EH (cell line): ENCODE measurements at places on chromosomes 7 and 10.

GRCh38 chr10:17648243-17649035 lies 4.5 kb downstream of the STAM start:
- DNase-seq = no peak

- no peak for DNase-seq
Measured at GRCh38 chr7:149772241-149772955, 990 bp downstream of the ZNF467 start.

- DNase-seq = no peak
Measured at GRCh38 chr7:104960741-104961448, 53.1 kb upstream of the KMT2E start.

DNA sequence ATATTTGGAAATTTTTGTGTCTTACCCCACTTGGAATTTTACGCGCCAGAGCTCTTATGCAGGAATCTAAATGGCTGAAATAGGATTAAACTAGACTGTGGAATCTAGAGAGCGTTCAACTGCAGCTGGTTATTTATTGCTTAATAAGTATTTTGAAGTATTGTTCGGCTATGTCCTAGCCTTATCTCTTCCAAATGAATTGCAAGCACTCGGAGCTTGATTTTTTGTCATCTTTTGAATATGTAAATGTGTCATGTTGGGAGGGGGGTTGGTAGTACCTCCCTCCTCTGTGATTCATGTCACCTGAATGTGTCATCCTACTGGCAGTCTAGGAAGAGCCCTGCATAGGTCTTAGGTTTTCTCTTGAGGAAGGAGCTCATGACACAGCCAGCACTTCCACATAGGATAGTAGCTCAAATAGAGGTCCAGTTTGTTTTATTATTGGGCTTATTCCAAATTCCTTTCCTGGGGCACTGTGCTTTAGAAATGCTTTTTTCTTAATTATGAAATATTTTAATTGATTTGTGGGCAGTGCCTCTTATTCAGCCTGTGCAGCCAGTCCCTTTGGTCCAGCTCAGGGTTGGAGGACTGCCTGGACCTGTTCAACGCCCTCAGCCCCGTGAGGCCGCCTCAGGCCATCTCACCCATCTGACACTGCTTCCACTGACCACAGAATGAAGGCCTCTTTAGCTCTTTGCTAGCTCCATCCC lies 22.5 kb upstream of the TRIL start:
- DNase-seq = peak; percentile 36

DNA sequence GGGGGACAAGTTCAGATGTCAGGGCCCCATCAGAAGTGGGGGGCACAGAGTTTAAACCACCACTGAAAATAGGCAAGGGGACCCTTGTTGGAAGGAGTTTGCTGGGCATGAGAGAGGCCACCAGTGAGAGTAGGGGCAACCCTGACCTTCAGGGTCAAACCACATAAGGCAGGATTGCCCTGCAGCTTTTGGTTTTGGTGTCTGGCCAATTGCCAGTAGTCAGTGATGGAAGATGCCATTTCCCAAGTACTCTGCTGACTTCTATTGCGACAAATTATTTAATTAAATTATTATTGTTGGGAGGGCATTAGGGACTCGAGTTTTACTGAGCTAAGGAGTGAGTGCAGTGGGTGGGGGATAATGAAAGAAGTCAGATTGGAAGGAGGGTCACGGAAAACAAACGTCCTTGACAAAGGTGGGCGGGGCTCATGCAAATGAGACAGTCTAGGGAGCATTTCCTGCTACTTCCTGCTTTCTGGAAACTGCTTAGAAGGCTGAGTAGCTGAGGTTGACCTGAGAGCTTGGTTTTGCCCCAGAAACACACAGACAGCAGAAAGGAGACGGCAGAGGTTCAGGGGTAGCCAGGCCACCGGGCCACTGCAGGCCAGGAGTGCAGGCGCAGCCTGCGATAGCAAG lies 74.2 kb upstream of the ANLN start:
- peak; percentile 34 for DNase-seq

DNA sequence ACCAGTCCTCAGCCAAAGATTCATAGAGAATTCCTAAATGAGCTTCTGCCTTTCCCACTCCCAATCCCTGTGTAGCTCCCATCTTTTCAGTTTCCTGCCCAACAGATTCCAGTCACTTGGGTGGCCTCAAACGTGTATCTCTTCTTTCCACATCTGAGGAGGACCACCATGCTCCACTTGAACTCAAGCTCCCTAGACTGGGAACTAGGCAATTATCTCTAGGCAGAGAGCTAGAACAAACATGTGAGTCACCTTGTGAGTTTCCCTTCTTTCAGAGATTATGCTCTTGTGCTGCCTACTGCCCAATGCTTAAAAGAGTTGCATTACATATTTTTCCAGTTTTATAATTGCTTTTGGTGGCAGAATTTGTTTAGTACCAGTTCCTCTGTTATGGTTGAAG lies 178.0 kb downstream of the MDFIC start:
- DNase-seq = peak; percentile 70

DNA sequence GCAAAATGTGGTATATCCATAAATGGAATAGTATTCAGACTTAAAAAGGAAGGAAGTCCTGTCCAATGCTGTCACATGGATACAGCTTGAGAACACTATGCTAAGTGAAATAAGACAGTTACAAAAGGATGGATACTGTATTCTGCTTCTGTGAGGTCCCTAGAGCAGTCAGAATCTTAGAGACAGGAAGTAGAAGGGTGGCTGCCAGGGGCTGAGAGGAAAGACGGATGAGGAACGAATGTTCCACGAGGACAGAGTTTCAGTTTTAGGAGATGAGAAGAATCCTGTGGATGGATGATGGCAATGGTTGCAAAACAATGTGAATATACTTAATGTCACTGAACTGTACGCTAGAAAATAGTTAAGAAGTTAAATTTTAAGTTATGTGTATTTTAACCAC lies 3.8 kb downstream of the PRKCQ start:
- no peak for DNase-seq

GRCh38 chr7:50475340-50475739 lies 25.2 kb upstream of the FIGNL1 start:
- no peak for DNase-seq

GRCh38 chr7:48244864-48245271 lies 73.6 kb downstream of the ABCA13 start:
- DNase-seq = peak; percentile 65

DNA sequence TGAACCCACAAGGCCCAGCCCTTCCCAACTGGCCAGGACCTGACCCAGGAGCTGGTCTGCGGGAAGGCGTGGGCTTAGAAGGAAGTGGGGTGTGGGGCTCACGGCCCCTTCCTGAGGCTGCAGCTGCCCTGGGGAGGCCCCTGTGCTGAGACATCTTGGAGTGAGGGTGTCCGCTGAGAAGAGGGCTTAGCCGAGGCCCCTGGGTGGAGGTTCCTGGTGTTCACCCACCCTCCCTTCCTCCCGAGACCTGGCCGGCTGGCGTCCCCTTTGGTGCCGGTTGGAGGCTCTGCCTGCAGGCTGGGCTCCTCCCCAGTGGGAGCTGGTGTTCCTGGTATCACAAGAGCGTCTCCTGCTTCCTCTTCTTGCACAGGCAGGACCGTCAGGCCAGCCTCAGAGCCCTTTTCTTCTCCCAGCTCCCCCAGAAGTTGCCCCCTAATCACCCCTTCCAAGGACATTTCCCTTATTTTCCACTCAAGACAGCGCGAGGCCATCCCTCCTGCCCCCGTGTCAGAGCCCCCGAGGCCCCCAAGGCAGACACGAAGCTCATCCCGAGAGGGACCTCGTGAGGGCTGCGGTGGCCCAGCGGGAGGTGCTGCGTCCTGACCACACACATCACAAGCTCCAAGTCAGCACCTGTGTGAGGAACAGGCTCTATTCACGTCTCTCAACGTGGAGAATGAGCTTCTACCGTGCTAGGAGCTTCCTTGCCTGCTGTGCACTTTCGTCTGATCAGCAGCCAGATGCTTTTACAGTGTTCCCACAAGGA lies 25.1 kb upstream of the FAM20C start:
- no peak for DNase-seq

- DNase-seq = no peak
Measured at GRCh38 chr10:21092683-21093524, 195.8 kb upstream of the NEBL start.

DNA sequence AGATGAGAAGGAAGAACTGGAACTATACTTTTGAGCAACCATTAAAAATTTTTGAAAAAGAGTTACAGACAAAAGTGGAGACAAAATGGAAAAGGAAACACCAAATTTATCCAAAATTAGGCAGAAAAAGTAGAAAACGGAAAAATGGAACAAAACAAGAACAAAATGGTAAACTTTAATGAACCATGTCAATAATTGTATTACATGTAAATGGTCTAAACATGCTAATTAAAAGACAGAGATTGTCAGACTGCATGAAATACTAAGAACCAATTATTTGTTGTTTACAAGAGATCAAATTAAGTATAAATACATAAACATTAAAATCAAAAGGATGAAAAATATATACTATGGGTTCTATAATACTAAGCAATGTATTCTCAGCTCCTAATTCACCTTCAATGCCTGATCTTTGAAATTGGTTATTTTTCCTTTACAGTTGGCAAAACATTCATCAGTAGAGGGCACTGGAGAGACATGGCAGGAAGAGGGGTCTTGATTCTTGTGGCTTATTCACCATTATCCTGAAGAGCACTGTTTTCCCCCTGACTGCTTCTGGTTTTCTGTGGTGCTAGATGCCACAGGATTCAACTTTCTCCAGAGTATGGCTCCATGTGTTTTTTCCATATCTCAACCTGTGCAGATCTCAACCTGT lies 124.9 kb downstream of the ELFN1 start:
- DNase-seq = peak; percentile 28

DNA sequence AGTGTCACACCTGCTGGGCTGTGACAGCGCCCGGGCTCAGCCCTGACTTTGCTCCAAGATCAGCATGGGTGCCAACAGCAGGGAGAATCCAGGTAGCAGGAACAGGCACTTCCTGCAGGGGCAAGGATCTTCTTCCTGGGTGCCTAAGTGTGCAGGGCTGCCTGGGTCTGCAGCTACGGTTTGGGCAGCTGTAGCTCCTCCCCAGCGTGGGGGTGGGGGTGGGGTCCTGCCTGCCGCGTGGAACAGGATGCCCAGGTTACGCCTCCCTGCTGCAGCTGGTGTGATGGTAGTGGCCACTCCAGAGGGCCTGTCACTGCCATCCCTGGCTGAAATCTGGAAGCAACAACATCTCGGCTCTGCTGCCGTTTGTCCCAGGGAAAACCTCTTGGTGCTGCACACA lies 269.3 kb downstream of the DNAJB6 start:
- no peak for DNase-seq

DNA sequence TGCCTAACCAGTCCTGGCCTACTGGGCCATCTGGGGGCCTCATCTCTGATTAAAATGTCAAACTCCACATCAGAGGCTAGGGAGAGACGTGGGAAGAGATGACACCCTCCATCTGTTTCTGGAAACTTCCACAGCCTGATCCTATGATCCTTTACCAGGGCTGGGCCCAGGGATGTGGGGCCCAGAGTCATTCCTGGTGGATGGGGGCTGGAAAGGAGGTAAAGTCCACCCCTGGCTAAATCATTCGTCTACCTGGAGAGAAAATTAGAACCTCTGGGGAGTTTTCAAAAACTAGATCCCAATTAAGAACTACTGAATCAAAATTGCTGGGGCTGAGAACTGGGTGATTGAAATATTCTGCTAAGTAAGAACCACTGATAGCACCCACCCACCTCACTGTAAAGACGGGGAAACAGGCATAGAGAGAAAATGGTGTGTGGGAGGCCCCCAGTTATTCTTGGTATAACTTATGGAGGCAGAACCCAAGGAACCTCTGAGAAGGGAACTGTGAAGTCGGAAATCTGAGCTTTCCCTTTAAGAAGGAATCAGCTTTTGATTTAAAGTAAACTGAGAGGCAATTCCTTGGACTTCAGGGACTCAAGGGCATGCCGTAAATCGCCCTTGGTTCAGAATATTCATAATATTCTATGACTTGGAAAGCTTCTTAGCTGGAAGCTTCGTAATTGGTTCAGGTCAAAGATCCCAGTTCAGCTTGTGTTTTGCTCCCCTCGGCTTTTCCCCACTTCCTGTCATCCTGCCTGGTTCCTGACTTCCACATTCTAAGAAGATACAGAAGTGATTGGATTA lies 53.1 kb downstream of the PRKAG2 start:
- DNase-seq = no peak

GRCh38 chr10:28375399-28376354 lies 72.8 kb upstream of the MPP7 start:
- peak; percentile 69 for DNase-seq

- DNase-seq = no peak
Measured at GRCh38 chr7:42045961-42046360, 191.0 kb downstream of the GLI3 start.

- no peak for DNase-seq
Measured at GRCh38 chr7:96316949-96317348, 4.9 kb downstream of the SLC25A13 start.

DNA sequence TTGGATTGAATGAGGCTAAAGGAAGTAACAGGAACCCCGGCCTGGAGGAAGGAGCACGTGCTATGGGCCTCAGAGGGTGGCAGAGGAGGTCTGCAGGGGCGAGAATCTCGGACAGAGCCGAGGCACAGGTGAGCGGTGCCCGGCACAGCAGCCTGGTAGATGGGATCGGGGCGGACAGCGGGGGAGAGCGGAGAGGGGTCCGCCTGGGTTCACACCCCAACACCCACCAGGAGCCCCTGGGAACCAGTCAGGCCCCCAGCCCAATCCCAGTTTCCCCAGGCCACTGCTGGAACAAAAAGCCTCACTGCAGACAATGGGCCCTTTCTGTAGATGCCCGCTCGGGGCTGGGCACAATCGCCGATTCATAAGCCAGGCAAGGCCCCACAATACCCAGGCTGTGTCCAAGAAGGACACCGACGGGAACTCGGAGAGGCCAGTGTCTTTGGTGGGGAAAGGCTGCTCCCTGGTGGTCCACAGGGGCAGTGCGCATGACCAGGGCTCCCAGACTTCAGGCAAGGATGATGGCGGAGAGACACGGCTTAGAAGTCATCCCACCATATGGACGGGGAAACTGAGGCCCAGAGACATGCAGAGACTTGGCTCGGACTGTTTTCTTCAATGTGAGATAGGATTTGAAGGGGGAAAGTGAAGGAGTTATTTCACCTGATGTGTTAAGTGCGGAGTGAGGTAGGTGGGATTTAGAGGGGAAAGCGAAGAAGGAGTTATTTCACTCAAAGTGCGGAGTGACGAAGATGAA lies 106.9 kb upstream of the GPR26 start:
- peak; percentile 57 for DNase-seq

GRCh38 chr10:116756277-116756676 lies 13.9 kb upstream of the HSPA12A start:
- peak; percentile 27 for DNase-seq

GRCh38 chr7:64558323-64558705 lies 4.6 kb downstream of the ZNF680 start:
- DNase-seq = no peak

- DNase-seq = no peak
Measured at GRCh38 chr10:61406242-61406641, 46.9 kb downstream of the TMEM26 start.

DNA sequence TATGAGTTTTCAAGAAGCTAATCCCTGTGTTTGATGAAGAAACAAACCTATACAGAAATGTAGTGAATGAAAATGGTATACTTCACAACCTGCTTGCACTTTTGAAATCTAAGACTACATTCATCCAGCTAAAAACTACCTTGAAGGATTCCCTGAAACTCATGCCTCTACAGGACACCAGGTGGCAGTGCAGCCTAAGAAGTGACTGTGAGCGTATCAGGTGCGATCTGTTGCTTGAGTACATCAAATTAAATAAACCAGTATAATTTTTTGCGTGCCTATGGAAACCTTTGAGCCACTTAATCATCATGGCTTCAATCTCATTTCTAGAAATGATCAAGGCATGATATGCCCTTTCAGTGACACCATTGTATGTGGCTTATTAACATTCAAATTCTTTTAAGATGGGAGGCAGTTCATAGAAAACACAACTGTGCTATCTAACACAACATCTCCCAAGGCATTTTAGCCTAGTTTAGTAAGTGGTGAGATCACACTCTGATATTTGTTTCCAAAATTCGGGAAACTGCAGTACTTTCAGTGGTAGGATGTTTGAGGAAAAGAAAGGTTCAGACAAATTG lies 57.4 kb downstream of the PPP1R17 start:
- DNase-seq = peak; percentile 78
